ENCODE measurements at places on chromosomes 3 and 15. TPM values are rescaled to one million over a fixed set of nuclear protein-coding genes. Genes with fewer than 3 reads are reported as not detected.

DNA sequence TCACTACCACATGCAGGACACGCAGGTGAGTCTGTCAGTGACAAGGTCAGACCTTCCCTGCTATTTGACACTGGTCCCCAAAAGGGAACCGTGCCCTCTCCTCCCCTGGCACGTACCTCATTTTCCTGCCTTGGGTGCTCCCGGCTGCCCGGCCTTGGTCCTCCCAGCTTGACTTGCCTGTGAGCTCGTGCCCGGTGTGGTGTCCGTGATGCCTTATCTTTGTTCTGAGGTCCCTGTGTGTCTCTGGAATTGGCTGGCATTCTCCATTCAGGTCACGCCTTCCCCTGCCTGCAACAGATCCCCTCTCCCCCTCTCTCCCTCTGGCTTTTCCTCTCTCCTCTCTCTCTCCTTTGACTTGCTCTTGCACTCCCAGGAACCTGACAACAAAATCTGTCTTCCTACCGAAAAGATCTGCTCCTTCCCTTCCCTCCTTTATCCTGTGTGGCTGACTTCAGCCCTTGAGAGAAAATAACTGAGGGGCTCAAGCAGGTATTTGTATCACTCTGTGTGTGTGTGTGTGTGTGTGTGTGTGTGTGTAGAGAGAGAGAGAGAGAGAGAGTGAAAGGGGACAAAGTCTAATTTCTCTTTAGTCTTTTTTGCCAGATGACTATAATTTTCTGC, at the start of gene MASP1:
Gene MASP1, minus strand, starts transcription at position 226 of the 621 bp plus-strand sequence. Its CDS starts 105 bp downstream, at position 121.
- peak; percentile 48 for DNase-seq

- DNase-seq: no peak
Measured at GRCh38 chr3:100087198-100087597, 27.1 kb downstream of the FILIP1L start.

GRCh38 chr3:126395846-126396513, 1.3 kb downstream of the CFAP100 start:
- DNase-seq: no peak

GRCh38 chr3:5181469-5182141, 5.9 kb upstream of the EDEM1 start:
- no peak for DNase-seq

DNA sequence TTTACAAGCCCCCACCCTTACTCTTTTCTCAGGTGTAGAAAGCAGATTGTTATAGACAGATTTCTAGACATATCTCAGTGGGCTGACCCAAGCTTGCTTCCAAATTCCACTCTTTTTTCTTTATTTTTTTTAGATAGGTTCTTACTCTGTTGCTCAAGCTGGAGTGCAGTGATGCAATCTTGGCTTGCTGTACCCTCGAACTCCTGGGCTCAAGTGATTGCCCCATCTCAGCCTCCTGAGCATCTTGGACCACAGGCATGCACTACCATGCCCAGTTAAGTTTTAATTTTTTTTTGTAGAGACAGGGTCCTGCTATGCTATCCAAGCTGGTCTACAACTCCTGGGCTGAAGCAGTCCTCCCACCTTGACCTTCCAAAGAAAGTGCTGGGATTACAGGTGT, 53.5 kb upstream of the ADAMTS9 start:
- DNase-seq: peak; percentile 49

DNA sequence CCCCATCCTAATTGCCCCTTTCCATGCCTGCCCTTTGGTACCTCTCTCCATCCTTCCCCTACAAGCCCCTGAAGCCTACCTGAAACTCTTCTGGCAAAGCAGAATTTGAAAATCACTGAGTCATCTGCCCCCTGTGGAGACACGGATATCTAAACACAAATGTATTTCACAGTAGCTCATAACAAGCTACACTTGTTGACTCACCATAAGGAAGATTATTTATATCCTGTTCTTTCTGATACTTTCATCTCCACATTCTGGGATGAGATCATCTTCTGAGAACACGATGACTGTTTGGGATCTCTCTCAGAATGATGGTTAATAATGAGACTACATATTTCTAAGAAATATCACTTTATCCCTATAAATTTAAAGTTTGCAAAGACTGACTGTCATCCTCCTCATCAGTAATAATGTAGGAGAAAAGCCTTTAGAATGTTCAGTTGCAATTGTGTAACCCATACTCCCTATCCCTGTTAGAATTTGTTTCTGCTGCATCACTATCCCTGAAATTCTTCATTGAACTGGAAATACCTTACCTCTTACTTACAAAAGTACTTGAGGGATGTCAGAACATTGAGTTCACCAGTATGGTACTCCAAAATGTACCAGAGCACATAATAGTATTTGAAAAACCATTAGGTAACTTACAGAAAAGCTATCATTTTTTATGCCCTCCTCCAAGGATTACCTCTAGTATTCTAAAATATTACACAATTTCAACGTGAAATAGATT, 116.1 kb upstream of the IL12A start:
- no peak for DNase-seq

- DNase-seq: no peak
Measured at GRCh38 chr3:115100806-115101205, 46.3 kb downstream of the ZBTB20 start.

GRCh38 chr3:58333206-58334012, 717 bp downstream of the PXK start:
- DNase-seq: peak; percentile 29

- DNase-seq: no peak
Measured at GRCh38 chr3:140906785-140907184, 34.9 kb upstream of the SLC25A36 start.

DNA sequence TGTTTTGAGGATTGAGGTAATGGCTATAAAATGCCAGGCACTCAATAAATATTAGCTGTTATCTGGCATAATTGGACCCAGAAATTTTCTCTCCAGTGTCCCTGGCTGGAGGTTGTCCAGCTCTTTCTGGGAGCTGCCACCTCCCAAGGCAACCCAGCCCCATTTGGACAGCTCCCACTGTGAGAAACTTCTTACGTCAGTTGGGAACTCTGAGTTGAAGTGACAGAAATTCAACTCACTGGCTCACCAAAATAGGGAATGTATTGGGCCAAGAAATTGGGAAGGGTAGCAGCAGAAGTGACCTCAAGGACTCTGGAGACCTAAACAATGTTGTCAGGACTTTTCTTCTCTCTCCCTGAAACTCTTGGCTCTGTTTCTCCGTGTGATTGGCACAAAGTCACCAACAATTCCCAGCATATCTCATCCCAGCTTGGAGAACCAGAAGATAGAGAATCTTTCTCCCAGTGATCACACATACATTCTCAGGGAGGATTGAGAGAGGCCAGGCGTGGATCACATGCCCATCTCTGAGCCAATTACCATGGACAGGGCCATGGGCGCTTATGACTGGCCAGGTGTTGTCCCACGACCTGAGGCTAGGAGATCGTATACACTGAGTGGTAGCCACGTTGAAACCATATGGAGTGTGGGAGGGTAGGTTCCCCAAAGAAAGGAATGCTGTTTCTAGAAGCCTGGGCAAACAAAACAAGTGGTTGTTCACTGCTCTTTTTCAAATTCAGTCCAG, 22.5 kb upstream of the HCN4 start:
- DNase-seq: no peak

UNC45A gene
- total RNA-seq: 27.3 TPM

NTRK3 gene
- total RNA-seq: 6.9 TPM

GOLGA6L10 gene
- total RNA-seq: 0.15 TPM

MESP1 gene
- total RNA-seq: 10.5 TPM

RFX7 gene
- total RNA-seq: 8.2 TPM

Measured in left cardiac atrium (tissue), 4 donors.